ENCODE measurements at places on chromosomes 13 and 19.
A peak's percentile ranks its signal among the peaks of the same experiment; 100 is the strongest.

GRCh38 chr19:508204-509150 lies 1.2 kb downstream of the TPGS1 start:
- DNase-seq, result no peak

- no peak for DNase-seq
These were observed 2.2 kb upstream of the TBXA2R start for GRCh38 chr19:3608750-3609322.

GRCh38 chr19:38942471-38943181 lies 11.9 kb downstream of the MRPS12 start:
- no peak for DNase-seq

GRCh38 chr13:87538366-87539052 lies 132.7 kb upstream of the SLITRK5 start:
- no peak for DNase-seq

- peak; percentile 64 for DNase-seq
These were observed 102.5 kb downstream of the COL4A2 start for GRCh38 chr13:110409581-110409992.

DNA sequence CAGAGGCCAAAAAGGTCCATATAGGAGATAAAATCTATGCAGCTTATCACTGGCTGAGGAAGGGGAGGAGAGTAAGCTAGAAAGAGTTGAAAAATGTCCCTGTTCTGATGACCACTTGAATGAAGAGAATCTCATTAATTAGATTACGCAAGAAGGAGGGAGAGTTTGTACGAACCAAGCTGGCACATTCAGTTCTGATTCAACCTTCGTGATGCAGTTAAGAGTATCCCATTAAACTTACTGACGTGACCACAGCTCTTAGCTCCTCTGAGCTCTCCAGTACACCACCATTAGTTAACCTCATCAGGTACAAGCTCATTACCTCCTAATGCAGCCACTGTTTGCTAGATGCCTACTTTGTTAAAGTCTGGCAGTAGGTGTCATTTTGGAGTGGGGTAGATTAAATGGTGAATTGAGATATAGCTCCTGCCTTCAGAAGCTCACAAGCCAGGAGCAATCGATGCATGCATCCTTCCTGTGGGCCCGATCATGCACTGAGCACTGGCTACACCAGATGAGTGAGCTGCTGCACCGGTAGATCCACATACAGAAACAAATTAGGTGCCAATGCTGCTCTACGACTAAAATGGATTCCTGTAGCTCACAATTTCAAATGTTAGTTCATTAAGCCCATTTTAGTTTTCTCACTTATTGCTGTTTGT lies 458.3 kb downstream of the COG6 start:
- peak; percentile 74 for DNase-seq

- DNase-seq, result no peak
These were observed 3.5 kb downstream of the AKT2 start for GRCh38 chr19:40281381-40282208.

- no peak for DNase-seq
These were observed 20.1 kb downstream of the KRTDAP start for GRCh38 chr19:35470128-35470527.

GRCh38 chr13:102028206-102028605 lies 373.6 kb downstream of the FGF14 start:
- DNase-seq, result no peak

DNA sequence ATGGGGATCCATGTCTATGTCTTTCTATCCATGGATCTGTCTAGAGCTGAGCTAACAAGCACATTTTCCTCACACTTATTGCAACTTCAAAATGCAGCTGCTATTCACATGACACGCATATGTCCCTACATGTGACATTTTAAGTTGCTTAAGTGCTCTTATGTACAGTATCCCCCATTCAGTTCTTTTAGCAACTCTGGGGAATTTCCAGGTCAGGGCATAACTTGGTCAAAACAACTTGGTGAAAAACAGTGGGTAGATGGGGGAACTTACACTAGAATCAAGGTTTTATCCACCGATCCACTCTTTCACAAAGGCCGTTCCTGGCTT lies 73.0 kb downstream of the COL4A1 start:
- DNase-seq, result peak; percentile 76

DNA sequence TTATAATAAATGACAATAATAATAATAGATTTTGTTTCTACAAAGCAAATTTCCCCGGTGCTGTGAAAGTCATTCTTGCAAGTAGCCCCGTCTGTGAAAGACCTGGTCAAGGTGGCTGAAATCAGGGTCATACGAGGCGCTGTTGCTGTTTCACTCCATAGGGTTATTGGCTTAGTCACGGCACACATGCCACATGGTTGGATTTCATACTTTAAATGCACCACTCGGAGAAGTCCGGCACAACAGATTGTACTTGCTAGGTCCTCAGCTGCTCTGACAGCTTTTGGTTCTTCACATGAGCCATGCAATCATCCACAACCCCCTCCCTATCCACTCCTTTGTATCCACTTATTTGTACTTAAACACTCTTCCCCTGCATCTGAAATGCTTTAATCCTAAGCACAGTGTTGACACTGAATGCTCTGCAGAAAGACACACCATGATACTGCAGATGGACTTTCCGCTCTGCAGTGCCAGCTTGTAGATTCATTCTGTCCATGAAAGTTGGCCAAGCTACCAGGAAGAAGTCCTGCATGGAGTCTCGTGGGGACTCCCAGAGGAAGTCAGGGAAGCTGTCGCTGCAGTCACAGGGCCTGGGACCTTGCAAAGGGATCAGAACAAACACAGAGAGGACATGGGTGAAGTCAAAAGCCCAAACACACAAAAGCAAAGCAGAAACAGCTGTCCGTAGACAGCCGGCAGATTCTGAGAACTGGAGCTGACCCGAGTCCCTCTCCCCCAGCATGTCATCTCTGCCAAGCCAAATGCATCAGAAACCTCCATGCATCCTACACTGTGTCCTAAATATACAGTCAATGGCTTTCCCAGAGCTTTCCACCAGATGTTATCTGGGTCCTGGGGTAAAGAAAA lies 124.6 kb downstream of the COL4A2 start:
- DNase-seq, result no peak

GRCh38 chr13:61387694-61388093 lies 28.0 kb downstream of the PCDH20 start:
- no peak for DNase-seq

DNA sequence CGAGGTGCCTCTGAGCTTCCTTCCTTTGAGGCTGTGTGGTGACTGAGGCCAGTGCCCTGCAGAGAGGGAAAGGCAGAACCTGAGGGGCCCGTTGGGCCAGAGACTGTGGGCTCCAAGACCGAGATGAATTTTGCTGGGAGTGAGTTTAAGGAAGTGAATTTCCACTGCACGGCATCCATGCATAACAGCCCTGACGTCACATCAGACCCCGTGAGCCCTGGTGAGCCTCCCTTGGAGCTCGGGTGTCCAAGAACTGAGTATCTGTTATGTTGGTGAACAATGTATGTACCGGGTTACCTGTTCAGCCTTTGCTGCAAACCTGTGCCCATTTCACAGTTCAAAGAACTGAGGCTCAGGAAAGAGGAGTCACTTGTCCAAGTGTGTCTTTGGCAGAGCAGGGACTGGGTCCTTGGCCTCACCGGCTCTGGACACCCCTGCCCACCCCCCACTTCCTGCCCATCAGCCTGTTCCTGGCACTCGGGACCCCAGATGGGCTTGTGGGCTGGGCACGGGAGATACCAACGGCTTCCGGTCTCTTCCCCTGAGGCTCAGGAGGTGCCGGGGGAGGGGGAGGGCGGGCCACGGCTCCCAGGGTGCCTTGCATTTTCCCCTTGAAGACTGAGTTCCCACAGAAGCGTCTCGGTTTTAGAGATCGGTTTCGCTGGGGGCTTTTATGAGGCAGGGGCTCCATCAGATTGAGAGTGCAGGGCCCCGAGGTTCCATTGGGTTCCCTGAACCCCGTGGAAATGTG lies 33.7 kb downstream of the NFILZ start:
- no peak for DNase-seq

DNA sequence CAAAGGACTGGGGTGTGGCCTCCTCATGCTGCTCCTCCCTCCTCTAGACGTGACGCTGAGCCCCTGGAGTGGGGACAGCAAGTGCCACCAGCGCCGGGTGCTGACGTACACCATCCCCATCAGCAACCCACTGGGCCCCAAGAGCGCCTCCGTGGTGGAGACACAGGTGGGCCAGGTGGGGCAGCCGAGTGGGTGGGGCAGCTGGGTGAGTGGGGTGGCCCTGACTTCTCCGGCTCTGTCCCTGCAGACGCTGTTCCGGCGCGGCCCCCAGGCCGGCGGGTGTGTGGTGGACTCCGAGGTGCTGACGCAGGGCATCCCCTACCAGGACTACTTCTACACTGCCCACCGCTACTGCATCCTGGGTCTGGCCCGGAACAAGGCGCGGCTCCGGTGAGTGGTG lies 11.1 kb upstream of the SCN1B start:
- DNase-seq, result no peak

GRCh38 chr19:19477705-19478383 lies 37.5 kb downstream of the TSSK6 start:
- no peak for DNase-seq

DNA sequence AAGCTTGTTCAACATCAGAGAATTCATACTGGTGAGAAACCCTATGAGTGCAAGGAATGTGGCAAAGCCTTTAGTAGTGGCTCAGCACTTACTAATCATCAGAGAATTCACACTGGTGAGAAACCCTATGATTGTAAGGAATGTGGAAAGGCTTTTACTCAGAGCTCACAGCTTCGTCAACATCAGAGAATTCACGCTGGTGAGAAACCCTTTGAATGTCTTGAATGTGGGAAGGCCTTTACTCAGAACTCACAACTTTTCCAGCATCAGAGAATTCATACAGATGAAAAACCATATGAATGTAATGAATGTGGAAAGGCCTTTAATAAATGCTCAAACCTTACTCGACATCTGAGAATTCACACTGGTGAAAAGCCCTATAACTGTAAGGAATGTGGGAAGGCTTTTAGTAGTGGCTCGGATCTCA lies 25.2 kb downstream of the ZNF383 start:
- DNase-seq, result no peak

DNA sequence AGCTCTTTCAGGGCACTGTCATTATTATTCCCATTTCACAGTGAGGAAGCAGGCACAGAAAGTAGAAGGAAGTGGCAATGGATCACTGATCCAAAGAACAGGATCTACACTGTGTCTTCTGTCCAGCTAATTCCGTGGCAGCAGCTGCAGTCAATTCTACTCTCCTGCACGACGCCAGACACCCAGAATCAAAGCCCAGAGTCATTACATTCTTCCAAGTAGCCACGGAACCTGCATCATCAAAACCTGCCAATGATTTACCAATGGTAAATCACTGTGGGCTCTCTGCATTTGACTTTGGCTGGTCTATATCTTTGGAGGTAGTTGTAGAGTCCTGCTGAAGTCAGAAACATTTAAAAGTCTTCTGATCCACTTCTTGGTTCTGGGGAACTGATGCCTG lies 767.7 kb downstream of the LIG4 start:
- no peak for DNase-seq

DNA sequence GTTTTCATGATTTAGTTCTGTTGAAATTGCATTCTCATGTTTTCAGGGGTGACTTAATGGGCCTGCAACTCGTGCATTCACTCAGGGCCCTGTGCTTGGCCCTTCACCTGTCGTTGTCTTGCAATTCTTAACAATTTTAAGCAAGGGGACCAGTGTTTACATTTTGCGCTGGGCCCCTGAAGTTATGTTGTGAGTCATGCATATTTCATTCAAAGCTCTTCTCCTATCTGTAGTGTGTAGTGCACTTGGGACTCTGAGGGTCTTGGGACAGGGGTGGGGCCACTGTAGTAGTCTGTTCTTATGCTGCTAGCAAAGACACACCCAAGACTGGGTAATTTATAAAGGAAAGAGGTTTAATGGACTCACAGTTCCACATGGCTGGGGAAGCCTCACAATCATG lies 211.2 kb upstream of the RXFP2 start:
- DNase-seq, result no peak

- no peak for DNase-seq
These were observed 21.2 kb downstream of the CCNA1 start for GRCh38 chr13:36453516-36453915.

DNA sequence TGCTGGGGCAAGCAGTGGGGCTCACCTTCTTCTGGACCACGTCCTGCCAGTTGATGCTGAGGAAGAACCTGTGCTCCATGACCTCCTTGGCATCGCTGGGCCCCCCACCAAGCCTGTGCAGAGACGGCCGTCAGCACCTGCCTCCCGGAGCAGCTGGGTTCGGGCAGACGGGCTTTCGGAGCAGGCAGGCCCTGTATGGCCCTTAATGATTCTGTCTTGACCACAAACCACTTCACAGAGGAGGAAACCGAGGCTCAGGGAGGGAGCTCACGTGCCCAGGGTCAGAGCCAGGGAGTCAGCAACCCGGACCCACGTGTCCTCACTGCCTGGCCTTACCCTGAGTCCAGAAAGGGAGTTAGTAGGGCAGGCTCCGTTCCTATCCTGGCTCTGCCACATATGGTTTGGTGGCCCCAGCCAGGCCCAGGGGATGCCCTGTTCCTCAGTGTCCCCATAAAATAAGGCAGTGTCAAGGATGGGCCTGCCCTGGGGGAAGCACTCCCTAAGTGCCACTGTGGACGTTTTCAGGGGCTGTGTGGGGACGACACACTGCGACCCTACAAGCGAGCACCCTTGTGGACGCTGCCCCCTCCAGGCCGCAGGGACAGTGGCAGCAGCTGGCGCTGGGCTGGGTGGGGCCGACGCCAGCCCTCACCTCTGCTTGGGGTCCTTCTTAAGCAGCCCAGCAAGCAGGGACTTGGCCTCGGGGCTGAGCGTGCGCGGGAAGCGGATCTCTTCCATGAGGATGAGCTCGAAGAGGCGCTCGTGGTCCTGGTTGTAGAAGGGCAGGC lies 8.9 kb upstream of the CCNP start:
- DNase-seq, result no peak

- DNase-seq, result peak; percentile 13
These were observed 22.3 kb downstream of the SLC7A1 start for GRCh38 chr13:29573190-29573589.

GRCh38 chr19:35852029-35852780 lies at the start of gene NPHS1:
Gene NPHS1, minus strand, starts transcription at chr19:35852504. Its CDS starts 667 bp downstream, at chr19:35851837.
- no peak for DNase-seq

DNA sequence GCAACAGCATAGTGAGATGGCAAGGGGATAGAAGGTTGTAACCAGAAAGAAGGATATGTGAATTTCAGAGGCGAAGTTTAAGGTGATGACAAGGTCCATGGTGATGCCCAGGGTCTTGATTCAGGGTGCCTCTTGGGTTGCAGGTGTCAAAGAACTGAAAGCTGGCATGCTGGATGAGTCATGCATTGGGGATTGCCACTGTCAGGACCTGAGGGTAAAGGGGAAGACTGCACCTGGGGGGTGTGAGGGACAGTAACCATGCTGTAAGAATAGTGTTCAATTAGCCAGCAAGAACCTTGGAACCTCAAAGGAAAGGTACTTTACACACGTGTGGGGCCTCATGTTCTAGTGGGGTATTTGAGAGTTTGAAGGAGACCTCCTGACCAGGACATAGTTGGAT lies 279.6 kb downstream of the SLC7A1 start:
- DNase-seq, result no peak

DNA sequence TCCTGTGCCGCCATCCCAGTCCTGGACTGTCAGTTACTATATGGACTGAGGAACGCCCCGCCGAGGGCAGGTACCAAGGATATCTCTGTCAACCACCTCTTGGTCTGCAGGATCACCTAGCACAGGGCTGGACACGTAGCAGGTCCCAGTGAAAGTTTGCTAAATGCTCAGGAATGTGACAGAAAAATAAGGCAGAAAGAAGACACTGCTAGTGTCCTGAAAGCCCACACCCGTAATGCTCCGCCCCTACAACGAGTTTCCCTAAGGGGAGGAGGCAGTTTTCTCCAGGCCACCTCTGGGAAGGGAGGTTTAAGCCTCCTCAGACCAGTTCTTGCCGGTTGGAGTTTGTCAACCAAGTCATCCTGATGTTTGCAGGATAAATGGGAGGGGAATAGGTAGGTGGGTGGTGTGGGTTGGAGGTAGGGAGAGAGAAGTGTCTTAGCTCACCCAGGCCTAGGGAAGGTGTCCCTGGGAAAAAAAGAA lies 1.7 kb upstream of the SERTAD3 start:
- no peak for DNase-seq

Data from fibroblast of gingiva (primary cell).